ENCODE measurements at places on chromosomes 12 and 14.

DNA sequence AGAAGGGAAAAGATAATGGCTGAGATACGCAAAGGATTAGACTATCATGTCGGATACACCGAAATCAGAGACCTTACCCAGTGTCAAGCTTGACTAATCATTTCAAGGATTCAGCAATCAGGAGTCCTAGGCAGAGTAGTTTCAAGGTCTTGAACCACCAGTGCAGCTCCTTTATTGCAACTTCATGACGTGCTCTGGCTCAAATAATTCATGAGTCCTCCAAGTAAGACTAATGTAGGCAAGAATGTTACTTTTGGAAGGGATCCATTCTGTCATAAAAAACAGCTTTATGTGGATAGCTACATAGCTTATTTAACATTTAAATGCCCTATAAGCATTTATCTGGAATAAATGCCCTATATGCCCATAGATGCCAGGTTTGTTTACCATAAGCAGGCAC lies 123.2 kb downstream of the LMO3 start:
- DNase-seq, result no peak

DNA sequence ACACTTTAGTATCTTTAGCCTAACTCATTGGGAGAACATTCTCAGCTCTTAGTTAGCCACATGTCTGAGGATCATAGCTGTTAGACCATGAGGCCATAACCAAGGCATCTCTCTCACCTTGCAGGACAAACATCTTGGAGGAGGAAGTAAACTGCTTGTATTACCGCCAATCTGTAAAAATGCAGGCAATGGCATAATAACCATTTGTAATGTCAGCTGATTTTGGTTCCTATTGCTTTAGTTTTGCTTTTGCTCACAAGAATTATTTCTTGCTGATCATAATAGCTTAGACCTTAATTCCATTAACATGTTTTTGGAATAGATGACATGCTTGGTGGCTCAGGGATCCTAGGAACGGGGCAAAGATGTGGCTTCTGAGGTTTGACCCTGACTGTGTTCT lies 16.4 kb upstream of the GSG1 start:
- DNase-seq, result no peak

DNA sequence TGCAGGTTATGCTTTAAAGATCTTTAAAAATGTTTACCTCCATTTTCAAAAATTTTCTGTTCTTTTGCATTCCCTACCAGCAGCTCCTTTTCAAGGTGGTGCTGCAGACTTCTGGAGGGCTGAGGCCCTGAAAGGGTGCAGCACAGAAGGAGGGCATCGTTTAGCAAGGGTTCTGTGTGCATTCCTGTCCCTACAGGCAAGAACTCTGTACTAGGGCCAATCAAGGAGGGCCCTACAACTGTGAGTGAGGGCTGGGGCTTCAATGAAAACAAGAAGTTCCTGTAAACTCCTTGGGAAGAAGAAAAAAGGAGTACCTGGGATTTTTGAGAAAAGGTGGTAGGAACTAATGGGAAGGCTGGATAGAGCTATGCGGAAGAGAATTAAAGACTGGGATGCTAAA lies 50.7 kb upstream of the CSRP2 start:
- no peak for DNase-seq

GRCh38 chr14:90301668-90302090 lies 30.1 kb downstream of the NRDE2 start:
- DNase-seq, result peak; percentile 51

GRCh38 chr14:95535226-95536021 lies 574 bp downstream of the GLRX5 start:
- no peak for DNase-seq

DNA sequence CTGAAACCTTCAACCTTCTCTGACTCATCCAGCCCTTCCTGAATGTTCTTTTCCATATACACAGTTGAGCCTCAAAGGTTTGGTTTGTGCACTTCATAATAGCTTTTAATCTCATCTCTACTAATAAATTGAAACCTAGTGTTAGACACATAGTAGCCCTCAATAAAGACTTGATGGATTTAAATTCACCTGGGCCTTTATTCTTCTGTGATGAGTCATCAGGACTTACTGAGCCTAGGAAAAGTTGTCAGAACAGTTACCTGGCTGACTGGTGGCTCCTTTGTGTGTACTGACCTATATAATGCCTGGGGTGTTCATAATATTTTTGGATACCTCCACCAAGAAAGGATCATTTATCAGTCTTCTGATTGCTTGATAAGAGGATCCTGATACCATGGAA lies 86.4 kb upstream of the NTF3 start:
- DNase-seq, result no peak

- DNase-seq, result no peak
Observed at GRCh38 chr12:112617153-112617505, 174.4 kb upstream of the RPH3A start.

DNA sequence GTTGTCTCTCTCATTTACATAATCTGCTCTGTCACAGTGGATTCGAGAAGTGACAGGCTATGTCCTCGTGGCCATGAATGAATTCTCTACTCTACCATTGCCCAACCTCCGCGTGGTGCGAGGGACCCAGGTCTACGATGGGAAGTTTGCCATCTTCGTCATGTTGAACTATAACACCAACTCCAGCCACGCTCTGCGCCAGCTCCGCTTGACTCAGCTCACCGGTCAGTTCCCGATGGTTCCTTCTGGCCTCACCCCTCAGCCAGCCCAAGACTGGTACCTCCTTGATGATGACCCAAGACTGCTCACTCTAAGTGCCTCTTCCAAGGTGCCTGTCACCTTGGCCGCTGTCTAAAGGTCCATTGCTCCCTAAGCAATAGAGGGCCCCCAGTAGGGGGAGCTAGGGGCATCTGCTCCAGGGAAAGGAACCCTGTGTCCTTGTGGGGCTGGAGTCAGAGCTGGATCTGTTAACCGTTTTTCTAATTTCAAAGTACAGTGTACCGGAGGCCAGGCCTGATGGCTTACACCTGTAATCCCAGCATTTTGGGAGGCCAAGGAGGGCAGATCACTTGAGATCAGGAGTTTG lies 5.1 kb downstream of the ERBB3 start:
- DNase-seq, result no peak

GRCh38 chr12:114682785-114683708 lies 928 bp downstream of the TBX3 start:
- no peak for DNase-seq

DNA sequence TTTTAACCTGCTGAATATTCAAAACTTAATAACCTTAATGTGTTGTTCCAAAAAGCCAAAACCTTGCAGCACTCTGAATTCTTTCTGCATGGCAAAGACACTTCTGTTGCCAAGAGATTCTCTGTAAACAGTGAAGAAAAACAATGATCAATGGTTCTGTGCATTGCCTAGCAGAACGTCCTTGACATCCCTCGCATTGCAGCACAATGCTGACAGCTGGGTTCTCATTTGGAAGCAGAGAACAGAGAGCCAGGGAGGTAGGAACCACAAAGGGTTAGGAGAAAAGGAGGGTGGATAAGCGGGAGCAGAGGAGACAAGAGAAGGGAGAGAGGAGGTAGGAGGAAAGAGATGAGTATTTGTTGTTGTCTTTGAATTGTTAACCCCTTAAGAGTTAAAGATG lies 501.1 kb downstream of the NAV3 start:
- no peak for DNase-seq
